ENCODE measurements at places on chromosomes 3 and 15.

DNA sequence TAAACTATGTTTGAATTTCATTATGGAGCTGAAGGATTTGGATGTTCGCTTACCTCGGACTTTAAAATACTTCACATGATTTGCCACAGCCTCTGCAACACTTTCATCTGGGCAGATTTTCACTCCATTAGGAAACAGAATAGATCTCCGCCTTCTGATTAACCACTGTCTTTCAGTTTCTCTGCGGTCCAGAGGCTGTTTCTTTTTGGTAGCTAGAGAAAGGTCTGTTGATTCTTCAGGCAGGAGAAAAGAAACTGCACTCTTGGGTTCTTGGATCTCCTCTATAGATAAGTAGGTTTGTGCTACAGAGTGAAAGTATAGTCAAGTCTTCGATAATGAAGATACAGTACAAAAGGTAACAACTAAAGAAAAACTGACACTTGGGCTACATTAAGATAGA, 844 bp downstream of the IMPG2 start:
- no peak for DNase-seq

DNA sequence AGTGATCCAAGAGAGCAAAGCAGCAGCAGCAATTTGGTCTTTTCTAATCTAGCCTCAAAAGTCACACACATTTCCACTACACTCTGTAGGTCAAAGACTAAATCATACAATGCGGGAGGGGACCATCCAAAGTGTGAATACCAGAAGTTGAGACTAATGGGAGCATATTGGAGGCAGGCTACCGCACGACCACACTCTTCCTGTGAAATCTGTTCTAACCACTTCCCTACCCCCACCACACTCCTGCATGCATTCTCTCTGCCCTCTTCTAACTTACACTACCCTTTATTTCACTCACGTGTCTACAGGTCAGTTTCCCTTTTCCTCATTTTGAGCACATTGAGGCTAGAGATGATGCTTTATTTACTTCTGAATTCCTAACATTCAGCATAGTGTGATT, 23.7 kb upstream of the PRTG start:
- no peak for DNase-seq

GRCh38 chr15:89072277-89072869, 15.9 kb upstream of the ABHD2 start:
- no peak for DNase-seq

DNA sequence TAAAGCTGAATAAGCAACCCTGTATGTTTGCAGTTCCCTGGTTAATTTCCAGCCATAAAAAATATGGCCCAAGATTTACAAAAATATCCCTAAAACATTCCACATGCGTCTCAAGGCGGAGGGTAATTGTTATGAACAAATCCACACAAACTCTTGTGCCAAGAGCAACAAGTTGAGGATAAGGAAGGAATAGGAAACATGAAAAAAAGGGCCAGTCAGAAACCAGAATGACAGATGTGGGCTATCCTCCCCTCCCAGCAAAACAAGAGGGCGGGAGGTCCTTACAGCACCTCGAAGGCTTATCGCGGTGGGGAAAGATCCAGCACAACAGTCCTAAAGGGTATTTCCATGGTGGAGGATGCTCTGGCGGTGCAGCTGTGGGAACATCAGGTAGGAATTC, 155.6 kb upstream of the HES1 start:
- DNase-seq: no peak

DNA sequence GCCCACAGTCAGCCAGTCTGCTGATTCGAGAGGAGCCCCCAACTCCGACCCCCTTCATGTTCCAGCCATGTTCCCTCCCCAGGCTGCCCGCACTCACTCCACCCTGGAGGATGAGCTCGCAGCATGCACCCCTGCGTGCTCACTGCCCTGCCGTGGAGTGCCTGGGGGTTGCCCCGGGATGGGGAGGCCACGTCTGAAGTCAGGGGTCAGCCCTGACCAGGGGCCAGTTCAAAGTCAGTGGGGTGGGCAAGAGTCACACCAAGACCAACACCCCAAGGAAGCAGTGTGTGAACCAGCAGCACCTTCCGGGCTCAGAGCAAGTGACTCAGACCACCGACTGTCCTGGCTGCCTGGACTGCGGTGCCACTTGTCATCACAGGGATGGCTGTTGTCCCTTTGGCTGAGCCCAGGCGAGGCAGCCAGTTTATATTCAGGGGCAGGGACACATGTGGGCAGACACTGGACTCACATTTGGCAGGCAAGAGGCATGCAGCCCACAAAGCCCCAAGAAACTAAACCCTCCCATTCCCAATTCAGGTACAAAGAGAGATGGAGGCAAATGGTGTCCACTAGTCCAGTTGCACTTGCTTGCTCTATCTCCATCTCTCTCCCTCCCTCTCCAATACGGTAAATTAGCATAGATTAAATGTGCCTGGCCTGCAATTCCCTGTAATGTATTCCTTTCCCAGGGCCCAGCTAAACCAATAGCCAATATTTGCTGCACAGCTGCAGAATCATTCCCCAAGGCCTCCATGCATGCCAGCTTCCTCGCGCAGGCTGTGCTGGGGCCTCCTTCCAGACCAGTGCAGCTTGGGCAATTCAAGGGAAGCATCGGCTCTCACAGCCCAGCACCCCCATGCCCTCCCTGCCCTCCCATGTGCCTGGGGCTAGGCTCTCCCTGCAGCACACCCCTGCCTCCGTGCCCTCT, 135.7 kb upstream of the IQSEC1 start:
- DNase-seq: no peak

DNA sequence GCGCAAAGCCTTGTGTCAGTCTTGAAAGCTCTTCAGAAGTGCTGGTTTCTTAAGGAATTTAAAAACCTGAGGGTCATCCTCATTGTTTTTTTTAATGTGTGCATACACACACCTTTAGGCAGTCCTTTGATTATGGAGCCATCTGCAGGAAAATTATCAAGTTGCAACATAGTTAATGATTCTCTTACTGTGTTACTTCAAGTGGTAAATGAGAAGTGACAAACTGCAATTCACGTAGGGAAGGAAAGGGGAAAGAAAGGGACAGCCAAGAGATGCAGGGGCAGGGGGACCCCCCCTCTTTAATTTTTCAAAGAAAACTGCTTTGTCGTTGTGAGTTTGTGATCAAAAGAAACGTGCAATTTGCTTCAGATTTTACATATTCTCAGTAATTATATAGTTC, 162.4 kb upstream of the CGNL1 start:
- DNase-seq: no peak

DNA sequence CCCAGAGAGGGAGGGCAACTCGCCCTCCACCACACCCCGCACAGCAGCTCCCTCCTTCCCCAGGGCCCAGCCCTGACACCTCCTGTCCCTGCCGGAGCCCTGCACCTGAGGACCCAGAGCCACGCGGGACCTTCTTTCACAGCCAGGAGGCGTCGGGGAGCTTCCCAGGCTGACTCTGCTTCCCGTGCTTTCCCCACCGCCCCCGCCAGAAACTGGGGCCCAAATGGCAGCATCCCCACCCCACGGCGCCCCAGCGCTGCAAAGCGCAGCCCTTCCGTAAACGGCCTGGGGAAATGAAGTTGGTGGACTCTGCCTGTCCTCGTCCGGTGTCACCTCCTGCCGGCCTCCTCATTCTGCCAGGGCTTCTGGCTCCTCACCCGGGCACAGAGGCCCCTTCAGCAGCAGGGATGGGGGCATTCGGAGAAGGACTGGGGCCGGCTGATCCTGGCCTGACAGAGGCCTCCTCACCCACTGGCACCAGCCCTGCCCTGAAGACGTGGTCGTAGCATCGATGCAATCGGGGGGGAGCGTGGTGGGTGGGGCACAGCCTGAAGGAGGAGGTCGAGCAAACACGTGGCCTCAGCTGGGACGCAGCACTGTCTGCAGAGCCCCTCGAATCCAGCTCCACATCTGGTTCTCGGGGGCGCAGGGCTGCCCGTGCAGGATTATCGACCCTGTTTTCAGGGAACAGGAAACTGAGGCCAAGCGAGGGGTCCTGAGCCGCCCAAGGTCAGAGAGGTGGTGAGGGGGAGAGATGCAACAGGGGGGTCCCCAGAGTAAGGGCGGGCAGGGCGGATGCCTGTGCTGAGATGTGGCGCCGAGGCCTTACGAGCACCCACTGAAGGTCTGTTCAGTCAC, 235.4 kb downstream of the XXYLT1 start:
- no peak for DNase-seq

DNA sequence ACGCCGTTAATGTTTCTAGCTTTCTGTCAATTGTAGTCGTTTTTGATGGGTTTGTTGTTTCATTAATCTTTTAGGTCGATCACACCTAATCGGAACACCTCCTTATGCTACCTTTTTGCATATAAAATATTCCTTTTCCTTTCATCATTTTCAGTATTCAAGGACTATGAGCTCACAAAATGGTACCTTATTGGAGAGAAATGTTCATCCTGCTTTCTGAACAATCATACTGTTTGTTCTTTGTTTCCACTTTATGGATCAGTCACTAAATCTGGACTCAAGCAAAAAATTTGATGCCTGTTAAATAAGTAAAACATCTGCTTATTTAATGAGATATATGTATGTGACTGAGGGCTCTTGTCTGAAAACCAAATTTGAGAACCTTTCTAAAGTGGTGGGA, 1.1 kb downstream of the KIF15 start:
- DNase-seq: no peak

GRCh38 chr3:195033531-195034091, 237.3 kb downstream of the XXYLT1 start:
- DNase-seq: no peak
